ENCODE measurements at places on chromosomes 1 and 21. TPM values are rescaled to one million over a fixed set of nuclear protein-coding genes. Genes with fewer than 3 reads are reported as not detected.
A peak's percentile ranks its signal among the peaks of the same experiment; 100 is the strongest.

DNA sequence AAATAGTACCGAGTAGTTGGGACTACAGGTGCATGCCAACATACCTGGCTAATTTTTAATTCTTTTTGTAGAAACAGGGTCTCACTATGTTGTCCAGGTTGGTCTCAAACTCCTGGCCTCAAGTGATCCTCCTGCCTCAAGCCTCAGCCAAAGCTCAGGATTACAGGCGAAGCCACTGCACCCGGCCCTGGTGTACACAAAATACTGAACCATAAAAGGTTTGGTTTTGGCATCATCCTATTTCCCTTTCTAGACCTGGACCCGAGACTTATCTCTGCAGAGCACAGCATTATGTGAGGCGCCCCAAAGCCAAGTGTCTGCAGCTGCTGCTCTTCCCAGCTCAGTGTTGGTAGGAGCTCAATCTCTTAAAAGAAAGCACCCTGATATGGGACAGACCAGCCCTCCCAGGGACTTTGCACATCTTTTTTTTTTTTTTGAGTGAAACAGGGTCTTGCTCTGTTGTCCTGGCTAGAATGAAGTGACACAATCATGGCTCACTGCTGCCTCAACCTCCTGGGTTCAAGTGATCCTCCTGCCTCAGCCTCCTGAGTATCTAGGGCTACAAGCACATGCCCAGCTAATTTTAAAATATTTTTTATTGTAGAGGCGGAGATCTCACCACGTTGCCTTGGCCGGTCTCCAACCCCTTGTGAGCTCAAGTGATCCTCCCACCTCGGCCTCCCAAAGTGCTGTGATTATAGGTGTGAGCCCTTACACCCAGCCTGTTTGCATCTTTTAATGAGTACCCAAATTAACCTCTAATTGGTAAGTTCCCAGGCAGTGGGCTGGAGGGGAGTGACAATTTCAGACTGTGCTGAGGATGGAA is 20.4 kb downstream of the TEX35 start:
- H3K36me3 ChIP-seq: no peaks in the 10 kb centered on the region
- no peak overlapping the region for H3K4me3 ChIP-seq
- DNase-seq: no peak

The PGM1 gene
- 46.6 TPM for polyA plus RNA-seq

The DENND2C gene
- polyA plus RNA-seq: 2.7 TPM

- peaks cover 6% of the 10 kb centered on the region for H3K36me3 ChIP-seq
- peaks cover 33% of the 10 kb centered on the region for H3K4me1 ChIP-seq
Observed at GRCh38 chr1:32349211-32349708, 13.0 kb downstream of the FAM229A start.

GRCh38 chr21:41691205-41692184 is 75.4 kb downstream of the RIPK4 start:
- H3K27ac ChIP-seq: no peak overlapping the region
- no peaks in the 10 kb centered on the region for H3K4me1 ChIP-seq
- H3K36me3 ChIP-seq: no peaks in the 10 kb centered on the region
- H3K27me3 ChIP-seq: no peaks in the 10 kb centered on the region

- H3K4me3 ChIP-seq: no peak overlapping the region
- H3K27ac ChIP-seq: no peak overlapping the region
- peaks cover 10% of the 10 kb centered on the region for H3K4me1 ChIP-seq
- DNase-seq: peak; percentile 97
Observed at GRCh38 chr1:207499573-207499972, 3.6 kb downstream of the CR1 start.

Measured in spinal cord (tissue), 10 donors.